AML-193 (cell line): ENCODE measurements at places on chromosomes 12 and 14.

DNA sequence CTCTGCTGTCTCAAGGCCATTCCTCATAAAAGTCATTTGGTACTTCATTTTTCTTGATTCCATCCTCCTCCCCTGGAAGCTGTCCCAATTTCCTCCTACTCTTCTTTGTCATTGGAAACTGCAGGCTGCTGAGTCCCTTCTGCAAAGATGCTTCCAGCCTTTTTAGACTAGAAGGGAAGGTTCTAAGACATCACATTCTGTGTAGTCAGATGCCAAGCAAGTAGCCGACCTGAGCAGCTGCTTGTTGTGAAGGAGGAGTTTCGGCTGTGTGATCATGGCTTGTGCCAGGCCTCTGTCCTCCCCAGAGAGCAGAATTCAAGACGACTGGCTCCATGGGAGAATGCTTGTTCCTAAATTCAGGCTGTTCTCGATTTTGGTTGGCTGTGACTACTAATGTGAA is 8.7 kb downstream of the RFC5 start:
- no peak for DNase-seq

DNA sequence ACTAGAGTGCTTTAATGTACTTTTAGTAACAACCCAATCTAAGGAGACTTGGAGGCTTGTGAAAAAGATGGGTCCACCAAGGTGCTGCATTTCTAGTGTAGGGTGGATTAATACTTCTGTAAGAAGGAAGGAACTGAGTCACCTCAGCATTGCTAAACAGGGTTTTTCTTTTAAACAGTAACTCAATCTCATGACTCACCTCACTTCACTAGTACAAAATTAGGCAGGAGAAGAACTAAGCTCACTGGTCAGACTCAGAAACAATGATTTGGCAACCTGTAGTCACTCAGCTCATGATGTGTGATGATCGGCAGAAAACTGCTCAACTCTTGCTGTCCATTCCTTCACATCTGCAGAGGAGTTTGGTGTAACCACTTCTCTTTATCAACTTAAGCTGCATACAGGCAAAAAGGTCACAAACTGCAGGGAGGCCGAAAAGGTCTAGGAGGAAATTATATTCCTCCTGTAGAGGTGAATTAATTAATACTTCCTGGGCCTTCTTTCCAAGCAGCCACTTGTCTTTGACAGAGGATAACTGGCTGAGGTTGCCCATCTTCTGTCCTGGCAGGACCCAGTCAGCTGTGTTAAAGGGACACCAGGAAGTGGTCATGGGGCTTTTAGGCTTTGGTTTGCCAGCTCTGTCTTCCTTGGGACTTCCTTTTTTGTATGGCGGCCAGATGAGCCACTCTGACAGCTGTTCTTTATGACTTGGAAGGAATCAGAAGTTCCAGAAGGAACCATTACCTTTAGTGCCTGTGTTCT is 466.9 kb downstream of the FUT8 start:
- DNase-seq = no peak

DNA sequence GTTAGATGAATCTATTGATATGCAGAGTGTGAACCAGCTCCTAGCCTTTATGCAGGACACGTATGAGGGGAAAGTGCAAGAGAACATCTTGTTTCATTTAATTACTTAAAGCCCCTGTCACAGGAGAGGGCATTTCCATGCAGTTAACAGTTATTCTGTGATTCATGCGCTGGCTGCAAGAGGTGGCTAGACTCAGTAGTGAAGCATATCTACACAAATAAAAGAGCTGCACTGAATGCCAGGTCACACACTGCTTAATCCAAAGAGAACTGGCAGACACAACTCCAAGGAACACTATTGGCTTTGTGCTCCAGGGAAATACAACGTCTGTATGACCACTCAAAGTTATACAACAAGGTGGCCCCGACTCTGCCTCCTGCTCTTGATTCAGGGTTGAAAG is 394.1 kb downstream of the C12orf75 start:
- no peak for DNase-seq

- DNase-seq = no peak
Observed at GRCh38 chr12:58189030-58189429, 247.7 kb downstream of the ATP23 start.

GRCh38 chr14:84770030-84770429 is 759.9 kb upstream of the FLRT2 start:
- no peak for DNase-seq

GRCh38 chr12:102462795-102463465 is 17.4 kb downstream of the IGF1 start:
- DNase-seq = no peak

- DNase-seq = no peak
Observed at GRCh38 chr14:71208702-71209357, 301.6 kb downstream of the PCNX1 start.

DNA sequence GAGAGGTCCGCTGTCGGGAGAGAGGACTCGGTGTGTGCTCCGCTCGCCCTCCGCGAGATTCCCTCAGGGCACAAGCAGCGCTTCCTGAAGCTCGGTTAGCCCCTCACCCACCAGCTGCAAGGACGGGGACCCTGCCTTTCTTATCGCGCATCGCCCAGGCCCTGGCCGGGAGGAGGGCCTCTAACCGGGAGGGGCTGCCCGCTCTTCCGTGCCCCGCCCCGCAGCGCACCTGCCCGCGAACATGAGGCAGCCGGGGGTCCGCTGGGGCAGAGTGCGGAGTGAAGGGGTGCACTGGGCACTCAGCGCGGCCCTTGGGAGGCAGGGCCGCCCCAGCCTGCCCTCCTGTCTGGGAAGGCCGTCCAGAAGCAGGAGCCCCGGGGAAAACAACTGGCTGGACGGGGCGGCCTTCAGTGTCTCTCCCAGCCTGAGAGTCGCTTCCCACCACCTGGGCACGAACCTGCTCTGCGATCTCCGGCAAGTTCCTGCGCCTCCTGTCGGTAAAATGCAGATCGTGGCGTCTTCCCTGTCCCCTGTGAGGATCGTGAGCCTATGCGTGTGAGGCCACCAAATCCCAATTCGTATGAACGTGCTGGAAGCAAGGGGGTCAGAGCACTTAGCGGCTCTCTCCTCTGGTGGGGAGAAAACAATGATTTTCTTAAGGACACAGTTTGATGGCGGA is 28.0 kb upstream of the ADIPOR2 start:
- DNase-seq = peak; percentile 35

GRCh38 chr12:130496516-130497120 is 158.9 kb downstream of the PIWIL1 start:
- DNase-seq = no peak

DNA sequence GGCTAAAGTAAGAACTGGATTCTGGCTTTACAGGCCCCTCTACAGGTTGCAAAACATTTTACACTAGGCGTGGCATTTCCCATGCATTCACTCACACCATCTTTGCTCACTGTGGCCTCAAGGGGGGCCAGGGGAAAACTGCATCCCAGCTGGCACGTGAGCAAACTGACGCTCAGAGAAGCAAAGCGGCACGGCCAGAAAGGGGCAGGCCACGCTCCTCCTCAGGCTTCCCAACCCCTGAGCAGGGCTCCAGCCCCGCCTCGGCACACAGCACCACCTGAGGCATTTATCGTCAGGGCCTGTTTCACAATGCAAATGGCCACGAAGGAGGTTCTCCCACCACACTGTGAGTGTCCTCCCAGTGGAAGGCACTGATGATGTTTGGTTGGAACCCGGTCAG is 90.8 kb downstream of the BCL11B start:
- no peak for DNase-seq

GRCh38 chr12:50032854-50033581 is 7.7 kb upstream of the RACGAP1 start:
- peak; percentile 44 for DNase-seq

DNA sequence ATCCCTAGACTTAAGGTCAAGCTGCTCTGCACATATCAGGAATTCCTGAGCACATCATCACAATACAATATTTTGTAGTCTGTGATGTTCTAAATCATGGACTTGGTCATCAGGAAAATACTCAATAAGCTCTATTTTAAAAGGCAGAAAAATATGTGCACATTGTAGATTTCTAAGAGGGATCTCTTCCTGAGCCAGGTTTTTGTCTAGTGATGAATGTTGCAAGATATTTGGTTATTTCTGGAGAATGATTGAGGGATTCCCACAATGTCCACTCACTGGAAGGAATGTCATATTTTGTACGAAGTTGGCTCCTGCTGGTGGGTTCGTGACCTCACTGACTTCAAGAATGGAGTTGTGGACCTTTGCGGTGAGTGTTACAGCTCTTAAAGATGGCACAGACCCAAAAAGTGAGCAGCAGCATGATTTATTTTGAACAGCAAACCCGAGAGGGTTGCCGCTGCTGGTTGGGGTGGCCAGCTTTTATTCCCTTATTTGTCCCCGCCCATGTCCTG is 300.9 kb upstream of the DCN start:
- DNase-seq = no peak

DNA sequence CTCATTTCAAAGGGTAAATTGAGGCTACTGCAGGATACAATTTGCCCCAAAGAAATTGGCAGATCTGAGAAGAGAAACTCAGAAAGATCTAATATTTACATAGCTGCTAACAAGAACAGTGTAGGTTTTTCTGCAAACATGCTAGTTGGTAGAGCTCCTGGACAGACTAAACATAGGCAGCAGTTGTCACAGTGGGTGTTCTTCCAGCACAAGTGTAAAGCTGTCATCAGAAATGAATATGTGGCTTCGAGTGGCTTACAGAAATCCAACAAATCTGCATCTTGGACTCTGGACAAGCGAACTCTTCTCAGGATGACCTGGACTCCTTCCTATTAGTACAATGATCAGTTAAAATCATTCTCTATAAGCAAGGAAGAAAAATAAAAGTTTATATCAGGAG is 5.9 kb downstream of the CBX5 start:
- DNase-seq = no peak

DNA sequence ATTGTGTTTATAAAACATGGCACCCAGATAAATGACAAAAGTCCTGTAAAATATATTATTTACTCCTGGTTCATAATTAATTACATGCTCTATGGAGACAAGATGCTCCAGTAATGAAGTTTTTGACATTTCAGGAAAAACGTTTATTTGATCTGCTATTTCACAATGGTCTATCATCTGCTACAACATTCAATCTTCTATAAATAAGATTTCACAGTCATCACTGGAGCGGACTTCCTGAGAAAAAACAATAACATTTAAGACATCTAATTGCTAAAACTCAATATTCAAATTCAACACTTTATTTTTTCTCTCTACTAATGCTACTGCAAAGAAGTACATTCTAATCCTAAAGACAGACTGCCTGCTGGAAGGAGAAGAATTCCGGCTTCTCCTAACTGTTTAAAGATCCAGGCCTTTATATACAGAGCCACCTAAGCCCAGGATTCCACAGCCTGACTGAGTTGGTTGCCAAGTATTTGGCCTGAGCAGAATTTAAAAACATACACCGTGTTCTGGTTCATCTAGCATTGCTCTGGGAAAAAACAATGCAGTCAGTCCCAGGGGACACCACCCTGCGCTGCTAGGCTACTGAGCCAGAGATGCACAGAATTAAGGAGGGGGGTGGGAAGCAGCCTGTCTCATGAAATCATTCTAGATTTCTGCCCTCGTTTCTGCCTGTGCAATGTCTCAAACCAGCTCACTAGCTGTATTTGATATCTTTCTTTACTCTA is 58.0 kb downstream of the TMTC1 start:
- DNase-seq = no peak

DNA sequence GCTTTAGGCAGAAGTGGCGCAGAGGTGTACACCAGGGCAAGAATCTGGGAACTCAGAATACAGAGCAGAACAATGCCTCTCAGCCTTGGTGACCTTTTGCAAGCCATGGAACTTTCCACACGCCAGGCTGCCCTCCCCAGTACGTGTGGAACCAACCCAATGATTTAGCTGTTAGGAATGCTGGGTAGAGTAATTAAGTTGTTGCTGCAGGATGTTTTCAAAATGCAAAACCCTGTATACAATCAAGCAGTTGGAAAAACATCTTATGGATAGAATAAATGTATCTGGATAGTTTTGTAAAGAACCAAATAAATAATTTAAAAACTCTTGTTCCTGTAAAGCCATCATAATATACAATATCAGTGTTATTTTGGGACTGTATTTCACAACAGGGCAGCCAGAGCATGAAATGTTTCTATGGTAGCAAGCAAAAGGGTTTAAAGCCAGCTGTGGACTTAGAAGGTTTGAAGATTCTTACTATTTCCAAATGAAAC is 19.4 kb downstream of the PPP1R36 start:
- no peak for DNase-seq

DNA sequence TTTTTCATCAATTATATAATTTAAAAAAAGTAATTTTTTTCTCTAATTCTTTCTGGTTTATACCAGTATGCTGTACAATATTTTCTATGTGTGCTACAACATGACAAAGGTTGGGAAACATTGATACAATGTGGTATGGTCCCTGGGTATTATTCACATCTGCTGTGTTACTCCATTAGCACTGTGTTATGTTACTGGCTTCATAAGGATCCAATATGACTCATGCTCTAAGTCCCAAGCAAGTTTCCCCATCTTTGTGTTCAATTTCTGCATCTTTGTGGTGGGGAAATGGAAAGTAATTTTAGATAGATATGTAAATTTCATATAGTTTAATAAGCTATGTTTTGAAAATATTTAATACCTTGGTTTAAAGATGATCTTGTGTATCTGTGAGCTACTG is 35.8 kb downstream of the FBXO33 start:
- DNase-seq = no peak

DNA sequence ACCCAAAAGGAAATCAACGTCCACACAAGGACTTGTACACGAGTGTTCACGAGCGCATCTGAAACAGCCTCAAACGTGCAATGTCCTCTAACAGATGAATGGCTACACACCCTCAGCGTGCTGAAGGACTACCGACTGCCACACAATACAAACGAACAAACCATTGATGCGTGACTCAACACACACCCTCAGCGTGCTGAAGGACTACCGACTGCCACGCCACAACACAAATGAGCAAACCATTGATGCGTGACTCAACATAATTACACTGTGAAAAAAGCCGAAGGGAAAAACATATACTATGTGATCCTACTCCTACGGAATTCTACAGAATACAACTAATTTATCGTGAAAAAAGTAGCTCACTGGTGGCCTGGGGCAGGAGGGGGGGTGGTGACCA is 25.1 kb upstream of the BTBD6 start:
- DNase-seq = no peak

DNA sequence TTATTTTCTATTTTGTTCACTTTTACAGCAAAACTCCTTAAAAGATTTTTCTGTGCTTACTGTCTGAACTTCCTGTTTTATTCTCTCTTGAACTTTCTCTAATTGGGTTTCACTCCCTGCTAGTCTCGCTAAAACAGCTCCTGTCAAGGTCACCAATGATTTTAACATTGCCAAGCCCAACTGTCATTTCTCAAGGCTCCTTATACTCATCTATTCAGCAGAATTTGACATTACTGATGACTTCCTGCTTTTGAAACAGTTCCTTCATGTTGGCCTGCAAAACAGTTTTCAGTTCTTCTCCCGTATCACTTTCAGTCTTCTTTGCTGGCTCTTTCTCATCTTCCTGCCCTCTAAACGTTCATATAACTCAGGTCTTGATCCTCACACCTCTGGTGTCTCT is 268.5 kb upstream of the USP15 start:
- DNase-seq = peak; percentile 42

DNA sequence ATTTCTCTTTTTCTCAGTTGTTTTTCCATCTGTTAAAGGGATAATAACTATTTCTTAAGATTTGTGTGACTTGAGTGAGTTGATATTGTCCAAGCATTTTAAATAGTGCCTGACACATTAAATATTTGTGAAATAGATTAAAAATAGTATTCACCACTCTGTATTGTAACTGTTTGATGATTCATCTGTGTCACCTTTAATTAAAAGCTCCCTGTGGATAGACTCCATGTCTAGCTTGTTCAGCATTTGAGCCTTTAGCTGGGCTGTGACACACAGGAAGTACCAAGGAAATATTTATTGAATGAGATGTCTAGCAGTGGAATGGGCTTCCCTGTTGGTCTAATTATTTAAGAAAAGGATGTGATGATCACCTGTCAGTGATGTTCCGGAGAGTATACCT is 1.8 kb upstream of the GLIPR1L2 start:
- DNase-seq = no peak

- no peak for DNase-seq
Observed at GRCh38 chr14:100967930-100968329, 64.4 kb upstream of the RTL1 start.
